ENCODE measurements at places on chromosomes 12 and 14.

- DNase-seq: peak; percentile 93
Observed at GRCh38 chr12:25977047-25977446, 18.6 kb downstream of the RASSF8 start.

GRCh38 chr14:44352201-44352600, 154.9 kb downstream of the FSCB start:
- DNase-seq: no peak

DNA sequence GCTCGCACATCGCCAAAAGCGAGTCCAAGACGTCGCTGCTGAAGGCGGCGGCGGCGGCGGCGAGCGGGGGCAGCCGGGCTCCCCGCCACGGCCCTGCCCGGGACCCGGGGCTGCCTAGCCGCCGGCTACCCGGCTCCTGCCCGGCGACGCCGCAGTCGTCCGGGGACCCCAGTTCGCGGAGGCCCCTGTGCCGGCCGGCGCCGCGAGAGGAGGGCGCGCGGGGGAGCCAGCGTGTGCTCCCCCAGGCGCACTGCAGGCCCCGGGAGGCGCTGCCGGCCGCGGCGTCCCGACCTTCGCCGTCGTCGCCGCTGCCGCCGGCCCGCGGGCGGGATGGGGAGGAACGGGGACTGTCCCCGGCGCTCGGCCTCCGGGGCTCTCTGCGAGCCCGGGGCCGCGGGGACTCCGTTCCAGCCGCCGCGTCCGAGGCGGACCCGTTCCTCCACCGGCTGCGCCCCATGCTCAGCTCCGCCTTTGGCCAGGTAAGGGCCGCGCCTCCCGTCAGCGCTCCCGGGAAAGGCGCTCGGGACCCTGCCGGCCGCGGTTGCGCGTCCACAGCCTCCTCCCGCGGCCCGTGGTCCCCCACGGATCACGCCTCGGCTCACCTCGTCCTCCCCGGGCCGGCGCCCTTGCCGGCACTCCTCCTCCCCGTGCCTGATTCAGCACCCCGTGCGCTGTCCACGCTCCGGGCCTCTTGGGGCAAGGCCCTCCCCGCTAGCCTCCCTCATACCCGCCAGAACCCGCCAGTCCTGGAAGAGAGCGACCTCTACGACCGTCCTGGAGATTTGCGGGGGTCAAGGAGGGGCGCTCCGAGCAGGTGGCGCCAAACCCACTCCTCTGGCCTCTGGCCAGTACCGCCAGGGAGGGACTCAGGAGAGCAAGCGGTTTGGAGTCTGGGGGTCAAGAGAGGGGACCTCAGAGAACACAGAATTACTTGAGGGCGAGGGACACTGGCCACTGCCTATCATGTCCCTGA, 721 bp downstream of the CABP1 start:
- peak; percentile 40 for DNase-seq

DNA sequence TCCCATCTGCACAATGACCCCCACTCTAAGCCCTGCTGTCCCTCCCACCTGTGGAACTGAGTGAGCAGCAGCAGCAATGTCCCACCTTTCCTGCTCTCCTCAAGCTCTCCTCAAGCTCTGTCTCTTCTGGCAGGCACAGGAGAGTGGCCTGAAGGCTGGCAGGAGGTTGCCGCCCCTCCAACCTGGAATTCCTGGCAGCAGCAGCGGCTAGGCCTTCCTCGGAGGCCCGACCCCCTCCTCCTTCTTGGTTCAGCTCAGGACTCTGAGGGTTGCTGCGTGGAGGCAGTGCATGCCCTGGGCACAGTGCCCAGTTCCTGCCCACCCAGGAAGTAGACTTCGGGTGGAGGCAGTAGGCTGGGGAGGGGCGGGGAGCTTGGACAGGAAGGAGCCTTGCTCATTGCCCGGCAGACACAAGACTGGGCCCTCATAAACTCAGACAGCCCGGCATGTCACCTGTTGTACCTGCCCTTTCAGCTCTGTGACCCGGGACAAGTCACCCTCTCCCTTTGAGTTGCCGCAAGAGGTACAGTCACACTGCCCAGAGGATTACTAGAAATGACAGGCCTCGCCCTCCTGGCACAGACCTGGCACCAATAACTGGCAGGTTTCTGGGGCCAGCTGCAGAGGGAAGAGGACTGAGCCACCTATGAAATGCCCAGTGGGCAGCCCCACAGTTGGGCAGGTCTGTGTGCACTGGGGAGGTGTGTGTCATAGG, 2.1 kb upstream of the SERPINA1 start:
- no peak for DNase-seq

DNA sequence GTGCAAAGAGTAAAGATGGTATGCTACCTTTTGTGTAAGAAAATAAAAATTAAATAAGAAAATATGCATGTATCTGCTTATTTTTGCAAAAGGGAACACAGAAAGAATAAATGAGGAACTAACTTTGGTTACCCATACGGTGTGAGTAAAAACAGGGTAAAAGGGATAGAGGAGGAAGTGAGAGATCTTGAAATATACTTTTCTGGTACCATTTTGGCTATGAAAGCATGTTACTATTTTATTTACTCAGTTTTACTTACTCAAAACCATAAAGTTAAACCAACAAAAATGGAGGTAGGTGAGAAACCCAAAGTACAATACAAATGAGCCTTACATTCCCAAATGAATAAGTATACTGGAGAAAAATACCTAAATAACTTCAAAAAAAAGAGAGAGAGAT, 122.0 kb upstream of the EGLN3 start:
- no peak for DNase-seq

DNA sequence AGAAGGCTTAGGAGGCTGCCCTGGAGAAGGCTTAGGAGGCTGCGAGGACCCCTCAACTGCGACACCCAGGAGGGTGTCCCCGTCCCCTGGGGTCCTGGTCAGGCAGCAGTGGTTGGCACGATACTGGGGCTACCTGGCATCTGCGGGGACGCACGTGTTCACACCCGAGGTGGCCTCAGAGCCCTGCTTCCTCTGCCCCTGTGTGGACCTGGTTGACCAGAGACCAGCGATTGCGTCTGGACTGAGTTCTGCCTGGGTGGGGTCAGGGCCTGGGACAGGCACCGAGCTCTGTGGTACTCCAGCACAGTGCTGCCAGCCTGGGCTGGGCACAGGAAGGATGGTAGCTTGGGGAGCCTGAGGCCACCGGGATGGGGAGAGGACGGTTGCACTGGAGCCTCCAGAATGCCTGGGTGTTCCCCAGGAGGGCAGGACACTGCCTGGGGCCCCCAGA, 735 bp downstream of the ASPG start:
- no peak for DNase-seq

DNA sequence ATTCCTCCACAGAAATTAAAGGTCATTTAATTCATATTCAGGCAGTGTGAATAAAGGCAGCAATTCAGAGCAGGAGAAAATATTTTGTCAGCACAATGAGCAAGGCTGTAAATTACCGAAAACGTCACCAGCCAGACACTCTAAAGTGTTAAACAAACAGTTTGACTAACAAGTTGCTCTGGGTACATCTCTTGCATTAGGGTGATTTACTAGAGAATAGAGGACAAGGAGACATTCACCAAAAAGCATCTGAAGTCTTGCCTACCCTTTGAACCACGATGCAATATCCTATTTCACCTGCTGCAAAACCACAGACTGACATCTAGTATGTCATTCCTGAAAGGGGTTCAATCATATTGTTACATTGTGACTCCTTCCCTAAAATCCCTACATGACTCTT, 27.1 kb upstream of the GPHB5 start:
- no peak for DNase-seq

DNA sequence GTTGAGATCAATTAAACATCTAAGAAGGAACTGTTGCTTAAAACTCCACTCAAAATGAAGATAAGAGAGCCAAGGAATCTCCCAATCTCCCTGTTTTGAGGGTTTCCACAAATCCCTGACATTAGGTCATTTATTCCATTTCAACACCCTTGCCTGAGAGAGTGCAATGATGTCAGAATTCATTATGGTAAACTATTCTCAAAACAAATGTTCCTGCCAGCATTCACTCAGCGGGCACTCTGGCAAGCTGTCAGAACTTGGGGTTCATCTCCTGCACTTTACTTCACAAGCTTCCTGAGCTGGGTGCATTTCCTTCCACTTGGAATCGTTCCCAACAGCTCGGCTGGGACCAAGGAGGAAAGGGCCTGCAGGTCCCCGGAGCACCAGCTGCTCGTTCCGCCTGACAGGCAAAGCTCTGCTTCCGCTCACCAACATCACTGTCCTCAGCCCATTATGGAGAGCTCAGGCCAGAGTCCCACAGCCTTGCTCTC, 117.8 kb downstream of the TTC7B start:
- peak; percentile 49 for DNase-seq

GRCh38 chr12:55996201-55996714, 818 bp upstream of the SUOX start:
- peak; percentile 73 for DNase-seq

DNA sequence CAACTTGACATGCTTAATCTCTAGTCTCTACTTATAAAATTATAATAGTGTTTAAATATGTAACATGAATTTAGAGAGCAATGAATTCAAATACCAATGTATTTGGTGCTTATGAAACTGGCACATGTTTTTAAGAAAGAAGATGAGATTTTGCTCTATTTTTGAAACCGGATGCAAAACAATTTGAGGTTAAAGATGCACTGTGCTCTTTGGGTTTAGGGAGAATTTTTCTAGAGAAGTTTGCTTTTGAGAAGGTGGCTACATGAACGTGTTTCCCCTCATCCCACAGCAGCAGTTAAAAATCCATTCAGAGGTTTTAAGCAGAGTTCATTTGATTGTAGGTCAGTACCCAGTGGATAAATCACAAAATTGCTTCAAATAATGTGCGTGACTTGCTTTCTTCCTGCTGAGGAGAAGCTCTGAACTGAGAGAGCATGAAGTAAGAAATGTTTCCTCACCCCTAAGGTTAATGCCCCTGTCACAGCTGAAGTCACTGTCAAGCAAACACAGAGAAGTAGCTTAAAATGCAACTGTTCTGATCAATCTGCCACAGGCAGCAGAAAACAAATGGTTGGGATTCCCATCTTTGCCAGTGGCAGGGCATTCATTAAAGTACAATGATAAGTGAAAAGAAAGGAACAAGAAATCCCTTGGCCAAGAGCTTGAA, 241.9 kb upstream of the SYT1 start:
- DNase-seq: no peak

GRCh38 chr12:132143336-132144071, 615 bp downstream of the DDX51 start:
- no peak for DNase-seq

GRCh38 chr12:130236446-130236845, 74.2 kb downstream of the FZD10 start:
- DNase-seq: no peak

DNA sequence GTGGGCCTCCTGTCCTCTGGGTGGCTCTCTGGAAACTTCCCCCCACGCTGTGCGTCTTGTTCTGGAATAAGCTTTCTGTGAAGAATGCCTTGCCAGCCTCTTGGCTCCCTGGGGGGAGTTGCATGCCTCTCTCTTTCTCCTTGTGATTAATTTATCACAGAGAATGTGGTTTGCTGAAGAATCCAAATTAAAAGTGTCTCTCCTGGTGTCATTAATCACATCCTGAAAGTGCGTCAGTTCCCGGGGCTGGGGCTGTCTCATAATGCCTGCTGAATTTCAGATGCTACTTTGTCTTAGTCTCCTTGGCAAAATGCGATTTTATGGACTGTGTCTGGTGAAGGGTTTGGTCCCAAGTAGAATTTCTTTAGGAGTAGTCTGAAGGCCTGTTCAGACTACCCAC, 787.7 kb upstream of the TMEM132C start:
- peak; percentile 5 for DNase-seq

GRCh38 chr14:99880651-99881420, 87.6 kb downstream of the EML1 start:
- peak; percentile 68 for DNase-seq

DNA sequence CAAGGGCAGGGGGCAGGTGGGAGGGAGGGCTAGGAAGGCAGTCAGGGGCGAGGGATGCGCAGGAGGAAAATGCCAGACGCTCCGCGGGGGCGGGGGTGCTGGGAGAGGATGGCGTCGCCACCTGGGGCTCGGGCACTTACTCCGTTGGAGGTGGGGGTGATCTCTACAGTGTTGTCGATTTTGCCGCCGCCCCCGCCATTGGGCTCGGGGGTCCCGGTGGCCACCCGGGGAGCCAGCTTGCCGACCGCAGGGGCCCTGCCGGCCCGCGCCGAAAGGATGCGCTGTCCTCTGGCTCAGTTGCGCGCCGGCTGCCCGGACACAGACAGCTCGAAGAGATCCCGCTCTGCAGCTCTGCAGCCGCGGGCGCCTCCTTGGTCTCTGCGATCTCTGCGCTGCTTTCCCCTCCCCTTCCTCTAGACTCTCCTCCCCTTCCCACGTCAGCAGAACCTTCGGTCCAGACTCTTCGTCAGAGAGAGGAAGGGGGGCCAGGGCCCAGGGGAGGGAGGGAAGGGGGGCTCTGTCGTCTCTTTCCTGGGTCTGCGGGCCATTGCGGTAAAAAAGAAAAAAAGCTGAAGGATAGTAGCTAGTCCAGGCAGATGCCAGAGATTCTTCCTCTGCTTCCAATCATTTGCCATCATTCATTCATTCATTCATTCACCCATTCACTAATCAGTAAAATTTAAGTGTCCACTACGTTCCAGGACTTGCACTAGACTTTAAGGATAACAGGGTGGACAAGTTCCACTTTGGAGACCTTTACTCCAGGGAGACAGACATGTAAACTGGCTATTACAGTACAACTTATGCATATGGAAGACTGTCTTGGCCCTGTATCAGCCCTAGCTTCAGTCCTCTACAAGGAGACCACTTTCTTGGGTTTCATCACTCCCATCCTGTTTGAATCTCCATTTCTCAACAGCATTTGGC, at the start of gene SLC22A17:
Gene SLC22A17 (minus strand): TSS at position 382 of the 927 bp plus-strand sequence.
- peak; percentile 85 for DNase-seq

DNA sequence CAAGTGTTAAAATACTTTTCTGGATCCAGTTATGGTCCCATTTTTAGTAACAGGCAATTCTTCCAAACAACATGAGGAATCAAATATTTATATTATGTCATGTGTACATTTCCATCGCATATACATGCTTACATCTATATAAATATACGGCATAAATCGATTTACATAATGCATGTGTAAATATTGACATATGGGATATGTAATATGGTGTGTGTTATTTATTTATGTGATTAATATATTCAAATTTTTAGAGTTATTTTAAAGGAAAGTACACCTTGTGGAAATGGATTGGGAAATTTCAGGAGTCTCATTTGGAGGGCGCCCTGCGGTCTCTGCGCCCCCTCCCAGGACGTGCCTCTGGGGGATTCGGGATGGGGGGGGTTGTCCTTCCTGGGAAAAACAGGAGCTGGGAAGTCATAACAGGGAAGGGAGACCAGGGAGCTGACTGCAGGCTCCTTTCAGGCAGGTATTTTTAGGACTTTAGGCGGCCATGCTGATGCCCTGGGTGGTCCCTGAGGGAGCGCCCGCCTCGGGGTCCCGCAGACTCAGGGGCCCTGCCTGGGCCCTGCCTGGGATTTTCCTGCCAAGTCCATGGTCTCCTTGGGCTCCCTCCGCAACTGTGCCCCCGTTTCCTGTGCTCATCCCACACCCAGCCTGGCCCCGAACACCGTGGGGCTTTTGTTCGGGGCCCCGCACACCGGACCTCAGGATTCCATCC, 82.7 kb upstream of the SFSWAP start:
- no peak for DNase-seq

DNA sequence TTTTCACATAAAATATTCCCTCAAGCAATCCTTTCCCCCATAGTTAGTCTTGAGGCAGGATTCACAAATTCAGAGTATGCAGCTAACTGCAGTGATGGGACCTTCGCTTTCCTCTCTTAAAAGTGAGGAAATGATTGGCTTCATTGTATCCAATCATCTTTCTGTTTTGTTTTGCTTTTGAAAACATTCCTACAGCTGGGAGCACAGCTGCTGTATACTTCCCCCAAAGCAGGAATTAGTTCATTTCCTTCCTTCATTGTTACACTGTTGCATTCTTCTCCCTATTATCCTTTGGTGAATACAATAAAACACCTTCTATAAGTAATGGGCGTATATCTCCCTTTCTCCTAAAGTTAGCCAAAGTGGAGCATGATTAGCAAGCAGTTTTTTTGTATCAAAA, 9.4 kb upstream of the GAS2L3 start:
- DNase-seq: no peak

- no peak for DNase-seq
Observed at GRCh38 chr14:92190768-92191167, 69.0 kb downstream of the CPSF2 start.
